ENCODE measurements at places on chromosomes 3 and 15.
A peak's percentile ranks its signal among the peaks of the same experiment; 100 is the strongest.

GRCh38 chr3:113271189-113271588, 59.8 kb downstream of the BOC start:
- peak; percentile 22 for DNase-seq

- DNase-seq: no peak
Measured at GRCh38 chr3:38040401-38040800, 1.4 kb downstream of the DLEC1 start.

DNA sequence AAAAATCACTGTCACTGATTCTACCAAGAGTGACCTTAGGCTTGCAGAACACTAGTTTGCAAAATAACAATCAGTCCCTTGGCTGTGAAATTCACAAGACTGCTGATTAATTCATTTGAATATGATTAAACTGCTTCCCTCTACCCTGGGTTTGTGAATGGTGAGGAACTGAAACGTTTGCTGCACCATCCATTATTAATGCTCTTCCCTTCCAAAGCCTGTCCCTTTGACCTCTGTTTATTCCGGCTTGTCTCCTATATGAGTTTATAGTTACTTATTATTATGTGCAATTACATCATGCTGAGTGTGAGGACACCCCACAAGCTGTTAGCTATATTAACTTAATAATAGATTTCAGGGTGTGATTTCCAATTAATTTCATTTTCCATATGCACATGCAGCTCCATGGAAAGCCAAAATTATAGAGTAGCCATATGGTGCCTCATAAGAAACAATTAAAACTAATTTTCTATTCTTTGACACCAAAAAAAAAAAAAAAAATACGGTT, 96.5 kb downstream of the SUCLG2 start:
- no peak for DNase-seq

- DNase-seq: no peak
Measured at GRCh38 chr3:155790272-155790925, 15.7 kb downstream of the C3orf33 start.

GRCh38 chr3:177979703-177980102, 556.5 kb upstream of the KCNMB2 start:
- DNase-seq: no peak

GRCh38 chr3:149363053-149363452, 14.4 kb downstream of the TM4SF1 start:
- DNase-seq: no peak

GRCh38 chr15:79184465-79184892, 93.9 kb upstream of the RASGRF1 start:
- DNase-seq: no peak

DNA sequence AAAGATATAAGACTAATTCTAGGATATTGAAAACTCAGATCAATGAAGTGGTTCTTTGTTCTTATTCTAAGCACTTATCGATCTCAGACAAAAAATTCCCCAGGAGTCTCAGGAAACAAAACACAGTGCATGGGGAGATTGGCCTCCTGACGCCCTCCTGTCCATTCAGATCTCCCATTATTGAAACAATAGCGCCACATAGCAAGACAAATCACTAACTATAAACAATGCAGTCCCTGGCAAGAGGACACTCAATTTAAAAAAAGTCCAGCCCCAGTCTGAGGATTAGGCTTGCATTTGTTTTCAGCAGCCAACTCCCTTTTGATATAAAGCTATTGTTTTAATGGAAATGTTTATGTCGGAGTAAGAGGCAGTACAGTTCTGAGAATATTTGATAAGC, 528.2 kb downstream of the GABRG3 start:
- no peak for DNase-seq

GRCh38 chr15:66565741-66566144, at the start of gene LCTL:
Gene LCTL, minus strand, starts transcription at chr15:66565998. Its CDS starts 633 bp downstream, at chr15:66565365.
- DNase-seq: no peak

DNA sequence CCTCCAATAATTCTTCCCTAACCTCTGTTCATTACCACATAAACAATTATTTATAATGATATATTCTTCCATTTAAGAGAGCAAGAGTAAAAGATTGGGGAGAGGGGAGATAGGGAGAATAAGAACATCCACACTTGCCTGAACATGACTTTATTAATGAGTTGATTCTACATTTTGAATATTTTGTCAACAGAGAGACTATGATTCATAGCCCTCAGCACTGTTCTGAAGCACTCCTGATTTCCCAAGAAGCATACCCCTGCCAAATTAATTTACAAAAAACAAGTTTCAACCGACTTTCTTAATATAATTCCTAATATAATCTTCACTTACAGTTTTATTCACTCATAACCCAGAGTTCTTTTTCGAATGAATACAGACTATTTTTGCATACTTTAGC, 828.8 kb downstream of the ROBO2 start:
- DNase-seq: no peak

GRCh38 chr3:4528819-4529600, 35.9 kb downstream of the ITPR1 start:
- DNase-seq: no peak

- DNase-seq: no peak
Measured at GRCh38 chr3:198043119-198043518, 83.1 kb downstream of the LMLN start.

- no peak for DNase-seq
Measured at GRCh38 chr15:83194528-83194927, 13.1 kb downstream of the HDGFL3 start.

- DNase-seq: no peak
Measured at GRCh38 chr3:193599393-193599792, 6.4 kb downstream of the OPA1 start.

DNA sequence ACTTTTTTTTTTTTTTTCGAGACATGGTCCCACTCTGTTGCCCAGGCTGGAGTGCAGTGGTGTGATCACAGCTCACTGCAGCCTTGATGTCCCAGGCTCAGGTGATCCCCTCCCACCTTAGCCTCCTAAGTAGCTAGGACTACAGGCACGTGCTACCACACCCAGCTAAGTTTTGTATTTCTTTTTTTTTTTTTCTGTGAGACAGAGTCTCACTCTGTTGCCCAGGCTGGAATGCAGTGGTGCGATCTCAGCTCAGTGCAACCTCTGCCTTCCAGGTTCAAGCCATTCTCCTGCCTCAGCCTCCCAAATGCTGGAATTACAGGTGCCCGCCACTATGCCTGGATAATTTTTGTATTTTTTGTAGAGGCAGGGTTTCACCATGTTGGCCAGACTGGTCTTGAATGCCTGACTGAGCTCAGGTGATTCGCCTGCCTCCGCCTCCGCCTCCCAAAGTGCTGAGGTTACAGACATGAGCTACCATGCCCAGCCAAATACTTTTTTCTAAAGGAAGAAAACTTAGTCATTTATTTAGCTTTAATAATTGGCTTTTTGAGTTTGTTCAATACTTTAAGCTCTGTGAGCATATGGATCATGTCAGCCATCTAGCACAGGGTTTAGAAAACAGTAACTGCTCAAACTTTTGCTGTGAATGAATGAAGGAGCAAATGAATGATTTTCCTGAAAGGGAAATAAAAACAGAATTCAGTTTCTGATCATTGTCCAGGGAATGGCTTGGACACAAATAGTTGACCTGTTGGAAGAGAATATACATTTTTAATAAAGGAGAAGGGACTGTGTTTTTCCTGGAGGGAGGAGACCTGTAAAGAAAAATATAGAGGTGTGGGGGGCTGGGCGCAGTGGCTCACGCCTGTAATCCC, 26.0 kb downstream of the UBE2E1 start:
- DNase-seq: no peak

- DNase-seq: no peak
Measured at GRCh38 chr3:40731445-40731844, 206.7 kb downstream of the ZNF621 start.

- DNase-seq: no peak
Measured at GRCh38 chr3:71494212-71494611, 89.3 kb downstream of the FOXP1 start.

DNA sequence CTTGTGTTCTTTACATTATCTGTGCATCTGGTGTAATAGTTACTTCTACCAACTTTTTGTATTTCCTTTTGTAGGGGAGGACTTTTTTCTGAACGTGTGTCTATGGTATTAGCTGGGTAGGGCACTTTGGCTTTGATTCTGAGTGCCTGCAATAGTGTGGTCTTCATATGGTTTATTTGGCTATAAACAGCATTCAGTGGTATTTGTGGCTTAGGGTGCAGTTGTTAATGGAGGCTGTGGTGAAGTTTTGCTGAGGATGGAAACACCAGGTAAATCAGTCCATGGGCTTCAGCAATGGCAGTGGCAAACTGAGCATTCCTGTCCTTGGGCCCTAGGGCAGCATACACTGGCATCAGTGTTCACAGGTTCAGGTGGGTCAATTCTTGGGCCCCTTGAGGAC, 230.6 kb upstream of the CTNNB1 start:
- DNase-seq: no peak

DNA sequence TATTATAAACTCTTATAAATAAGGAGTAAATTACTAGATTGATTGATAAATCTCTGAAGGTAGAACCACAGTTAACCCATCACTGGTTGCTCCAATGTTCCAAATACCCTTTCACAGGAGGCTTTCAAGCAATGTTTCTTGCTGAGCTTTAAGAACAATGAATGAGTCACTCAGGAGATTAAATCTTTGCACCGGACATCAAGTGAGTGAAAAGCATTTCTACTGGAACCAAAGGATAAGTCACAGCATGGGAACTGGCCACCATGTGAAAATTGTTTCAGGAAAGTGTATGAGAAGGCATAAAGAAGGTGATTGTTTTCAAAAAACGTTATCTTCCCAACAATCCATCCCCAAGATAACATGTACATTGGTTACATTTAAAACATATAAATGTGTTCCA, 90.6 kb downstream of the CNTN3 start:
- no peak for DNase-seq

DNA sequence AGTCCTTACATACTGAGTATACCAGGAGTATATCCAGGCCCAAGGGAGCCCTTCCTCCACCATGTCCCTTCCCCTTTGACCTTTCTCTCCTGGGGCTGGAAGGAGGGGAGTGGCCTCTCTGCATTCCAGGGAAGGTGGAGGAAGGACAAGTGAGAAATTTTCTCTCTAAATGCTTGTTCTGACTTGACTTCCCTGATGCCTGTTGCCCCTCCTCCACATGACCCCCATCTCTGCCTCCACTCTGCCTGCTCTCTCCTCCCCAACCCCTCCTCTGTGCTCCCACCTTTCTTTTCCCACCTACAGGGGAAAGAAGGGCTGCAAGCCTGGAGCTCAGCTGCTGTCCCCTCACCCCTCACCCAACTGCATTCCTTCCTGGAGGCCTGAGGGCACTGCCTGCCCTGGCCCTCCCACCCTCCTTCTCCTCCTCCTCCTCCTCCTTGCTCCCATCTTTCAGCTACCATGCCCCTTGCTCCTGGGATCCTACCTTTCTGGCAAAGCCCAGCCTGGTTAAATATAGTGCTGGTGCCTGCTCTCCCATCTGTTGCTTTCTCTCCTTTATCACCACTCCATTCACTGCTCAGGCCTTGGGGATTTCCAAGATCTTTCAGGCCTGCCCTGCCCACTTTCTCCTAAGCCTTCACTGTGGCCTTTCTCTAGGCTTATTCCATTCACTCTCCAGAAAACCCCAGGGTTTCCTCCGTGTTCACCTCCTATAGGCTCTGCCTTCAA, 8.5 kb upstream of the DAG1 start:
- no peak for DNase-seq

DNA sequence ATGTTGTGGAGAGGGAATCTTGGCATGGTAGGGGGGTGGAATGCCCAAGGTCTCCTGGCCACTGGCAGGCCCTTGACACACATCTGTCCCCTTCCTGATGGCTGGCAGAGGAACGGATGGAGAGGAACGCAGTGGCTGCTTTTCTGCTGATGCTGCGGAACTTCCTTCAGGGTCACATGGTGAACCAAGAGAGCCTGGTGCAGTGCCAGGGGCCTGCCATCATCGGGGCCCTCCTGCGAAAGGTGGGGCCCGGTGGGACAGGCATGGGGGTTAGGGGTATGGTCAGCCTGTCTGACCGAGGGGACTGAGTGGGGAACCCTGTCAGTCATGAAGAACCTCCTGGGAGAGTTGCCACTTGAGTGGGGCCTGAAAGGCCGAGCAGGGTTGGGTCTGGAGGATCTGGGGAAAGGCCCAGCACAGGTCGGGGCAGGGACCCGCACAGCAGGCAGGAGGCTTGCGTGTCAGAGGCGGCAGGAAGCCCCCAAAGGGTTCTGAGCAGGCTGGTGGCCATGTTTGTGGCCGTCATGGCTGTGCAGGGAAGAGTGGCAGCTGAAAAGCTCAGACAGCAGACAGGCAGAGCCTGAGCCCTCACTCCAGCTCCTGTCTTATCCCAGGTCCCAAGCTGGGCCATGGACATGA, 18.1 kb downstream of the NBEAL2 start:
- DNase-seq: no peak

- no peak for DNase-seq
Measured at GRCh38 chr15:87648278-87648677, 608.3 kb downstream of the NTRK3 start.

All from SHP77 treated with DMSO at 0.1 percent for 48 hours (cell line).